Bone marrow (tissue), 2 donors: ENCODE measurements at places on chromosomes 5 and 9.

DNA sequence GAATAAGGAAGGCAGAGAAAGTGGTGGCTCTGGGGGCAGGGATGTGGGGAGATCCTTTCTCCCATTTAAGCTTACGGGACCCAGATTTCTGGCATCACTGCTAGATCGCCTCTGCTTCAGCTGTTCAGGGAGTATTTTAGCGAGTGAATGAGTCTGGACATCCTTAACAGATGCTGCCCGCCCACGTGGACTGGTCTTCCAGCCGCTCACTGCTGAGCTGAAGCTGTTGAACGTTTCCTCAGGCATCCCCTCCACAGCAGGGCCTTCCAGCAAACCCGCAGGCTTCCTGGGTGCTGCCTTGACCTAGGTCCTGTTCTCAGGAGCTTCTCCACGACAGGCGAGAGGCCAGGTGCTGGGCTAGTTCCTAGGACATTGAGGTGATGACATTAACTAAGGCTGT is 144.4 kb upstream of the EFNA5 start:
- DNase-seq, result no peak

DNA sequence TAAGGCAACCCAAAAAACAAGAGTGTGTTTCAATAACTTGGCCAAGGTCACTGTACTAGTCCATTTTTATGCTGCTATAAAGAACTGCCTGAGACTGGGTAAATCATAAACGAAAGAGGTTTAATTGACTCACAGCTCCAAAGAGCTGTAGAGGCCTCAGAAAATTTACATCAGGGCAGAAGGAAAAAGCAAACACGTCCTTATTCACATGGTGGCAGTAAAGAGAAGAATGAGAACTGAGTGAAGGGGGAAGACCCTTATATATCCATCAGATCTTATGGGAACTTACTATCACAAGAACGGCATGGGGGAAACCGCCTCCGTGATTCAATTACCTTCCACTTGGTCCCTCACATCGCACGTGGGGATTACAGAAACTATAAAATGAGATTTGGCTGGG is 64.3 kb upstream of the CAMK4 start:
- no peak for DNase-seq

- DNase-seq, result no peak
These were observed 7.2 kb downstream of the TAS2R1 start for GRCh38 chr5:9622971-9623421.

GRCh38 chr5:91499943-91500531 is 116.9 kb upstream of the ARRDC3 start:
- DNase-seq, result no peak

GRCh38 chr5:78805474-78806124 is 157.0 kb upstream of the LHFPL2 start:
- DNase-seq, result no peak

DNA sequence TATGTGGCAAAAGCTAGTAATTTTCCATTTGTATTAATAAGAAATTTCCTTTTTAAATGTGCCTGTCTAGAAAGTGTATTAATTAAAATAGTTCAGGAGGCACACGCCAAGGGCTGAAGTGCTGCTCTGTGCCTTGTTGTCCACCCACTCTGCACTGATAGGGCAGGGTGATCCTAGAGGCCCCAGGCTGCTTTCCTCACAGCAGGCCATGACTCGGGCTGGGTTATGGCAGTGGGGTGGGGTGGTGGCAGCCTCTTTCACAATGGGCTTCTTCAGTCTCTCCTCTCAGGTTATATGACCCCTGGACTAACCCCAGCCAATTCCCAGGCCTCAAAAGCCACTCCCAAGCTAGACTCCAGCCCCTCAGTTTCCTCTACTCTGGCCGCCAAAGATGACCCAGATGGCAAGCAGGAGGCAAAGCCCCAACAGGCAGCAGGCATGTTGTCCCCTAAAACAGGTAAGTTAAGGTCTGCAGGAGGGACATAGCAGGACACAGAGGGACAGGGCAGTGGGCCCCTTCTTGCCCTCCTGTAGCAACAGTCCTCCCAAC is 19.5 kb downstream of the CD74 start:
- DNase-seq, result no peak
